ENCODE measurements at places on chromosomes 6 and 20. TPM values are rescaled to one million over a fixed set of nuclear protein-coding genes. Genes with fewer than 3 reads are reported as not detected.

DNA sequence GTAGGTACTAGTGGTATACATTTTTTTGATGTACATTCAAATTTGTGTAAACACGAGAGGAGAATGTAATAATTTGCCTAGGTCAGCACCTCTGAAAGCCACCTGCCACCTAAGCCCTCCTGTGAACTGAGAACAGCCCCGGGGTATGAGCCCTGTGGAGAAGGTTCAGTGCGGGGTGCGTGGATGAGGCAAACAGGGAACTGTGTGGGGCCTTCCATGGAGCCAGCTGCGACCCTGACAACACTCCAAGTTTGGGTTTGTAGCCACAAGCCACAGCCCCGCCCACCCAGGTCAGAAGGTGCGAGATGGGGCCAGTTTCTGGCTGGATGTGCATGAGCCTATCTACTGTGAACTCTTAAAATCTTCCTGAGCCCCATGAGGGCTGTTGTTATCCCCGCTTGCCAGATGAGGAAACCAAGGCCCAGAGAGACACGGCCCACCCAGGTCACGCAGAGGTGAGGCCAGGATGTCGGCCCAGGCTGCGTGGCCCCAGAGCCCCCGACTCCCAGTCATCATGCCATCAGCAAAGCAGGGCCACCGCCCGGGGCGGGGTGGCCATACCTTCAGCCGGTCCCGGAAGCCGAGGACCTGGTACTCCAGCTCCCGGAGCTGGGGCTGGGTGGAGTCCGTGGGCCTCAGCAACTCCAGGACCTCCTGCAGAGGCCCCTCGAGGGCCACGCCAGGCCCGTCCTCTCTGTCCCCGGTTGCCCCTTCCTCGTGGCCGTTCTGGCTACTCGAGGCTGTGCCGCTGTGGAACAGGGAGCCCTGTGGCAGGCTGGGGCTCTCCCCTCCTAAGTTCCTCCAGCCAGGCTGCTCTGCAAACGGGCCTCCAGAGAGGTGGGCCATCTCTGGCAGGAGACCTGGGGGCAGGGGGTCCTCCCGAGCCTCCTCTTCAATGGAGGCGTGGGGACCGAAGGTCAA lies 89.6 kb downstream of the RIPOR3 start:
- no peaks in the 10 kb centered on the region for H3K4me1 ChIP-seq
- no peak overlapping the region for H3K4me3 ChIP-seq
- DNase-seq, result no peak
- no peak overlapping the region for H3K27ac ChIP-seq

GRCh38 chr6:158706369-158706982 lies 56.6 kb downstream of the SYTL3 start:
- H3K36me3 ChIP-seq, result no peaks in the 10 kb centered on the region
- peak; percentile 77 for DNase-seq
- H3K4me1 ChIP-seq, result peaks cover 12% of the 10 kb centered on the region
- H3K4me3 ChIP-seq, result peak overlapping the region; percentile 40

GRCh38 chr6:155103816-155104366 lies 108.8 kb downstream of the TIAM2 start:
- peak overlapping the region; percentile 31 for H3K27ac ChIP-seq
- H3K27me3 ChIP-seq, result no peaks in the 10 kb centered on the region
- peaks cover 21% of the 10 kb centered on the region for H3K4me1 ChIP-seq
- DNase-seq, result peak; percentile 47
- H3K4me3 ChIP-seq, result no peak overlapping the region

GRCh38 chr6:99066044-99066443 lies 118.3 kb upstream of the FBXL4 start:
- no peaks in the 10 kb centered on the region for H3K36me3 ChIP-seq
- no peaks in the 10 kb centered on the region for H3K4me1 ChIP-seq
- no peak overlapping the region for H3K4me3 ChIP-seq
- no peak overlapping the region for H3K27ac ChIP-seq
- DNase-seq, result no peak

GRCh38 chr6:169997930-169998218 lies 246.5 kb downstream of the ERMARD start:
- H3K4me3 ChIP-seq, result no peak overlapping the region
- DNase-seq, result no peak
- H3K36me3 ChIP-seq, result no peaks in the 10 kb centered on the region
- 0 out of 2 replicates have a peak, but pooled peaks cover 6% of the 10 kb centered on the region for H3K27me3 ChIP-seq
- no peak overlapping the region for H3K27ac ChIP-seq
- no peaks in the 10 kb centered on the region for H3K4me1 ChIP-seq

DNA sequence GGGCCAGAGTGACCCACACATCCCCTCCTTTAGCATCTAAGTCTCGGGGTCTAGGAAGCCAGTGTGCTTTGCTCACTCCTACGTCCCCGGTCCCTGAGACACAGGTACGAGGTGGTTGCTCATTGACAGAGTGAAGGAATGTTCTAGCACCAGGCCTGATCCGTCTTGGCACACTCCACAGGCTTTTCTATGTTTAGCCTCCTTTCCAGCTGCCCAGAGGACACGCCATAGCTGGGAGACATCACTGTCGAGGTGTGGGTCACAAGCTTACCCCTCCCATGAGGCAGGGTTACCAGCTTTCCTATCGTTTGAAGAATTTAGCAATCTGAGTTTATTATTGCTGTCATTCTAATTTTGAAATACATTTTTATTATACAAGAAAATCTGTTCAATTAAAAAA lies 30.4 kb upstream of the IER3 start:
- H3K4me3 ChIP-seq, result no peak overlapping the region
- H3K27ac ChIP-seq, result no peak overlapping the region
- H3K4me1 ChIP-seq, result peaks cover 21% of the 10 kb centered on the region
- H3K36me3 ChIP-seq, result no peaks in the 10 kb centered on the region
- no peak for DNase-seq

DNA sequence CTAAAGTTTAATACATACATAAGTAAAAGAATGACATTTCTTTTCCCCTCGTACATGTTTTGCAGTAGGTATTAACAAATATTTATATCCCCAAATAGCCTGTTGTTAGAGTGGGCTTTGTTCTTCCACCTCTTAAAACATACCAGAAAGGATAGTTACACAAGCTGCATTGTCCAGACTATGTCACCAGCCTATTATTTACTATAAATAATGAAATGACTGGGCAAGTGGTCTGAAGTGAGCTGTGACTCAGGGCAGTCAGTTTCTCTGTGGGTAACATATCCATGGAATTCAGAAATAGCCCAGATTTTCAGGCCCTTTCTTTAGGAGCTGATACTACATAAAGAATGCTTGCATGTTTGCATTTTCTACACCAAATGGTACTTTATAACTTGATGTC lies 60.1 kb downstream of the FUT9 start:
- H3K27me3 ChIP-seq, result no peaks in the 10 kb centered on the region
- H3K4me3 ChIP-seq, result no peak overlapping the region
- H3K27ac ChIP-seq, result no peak overlapping the region

- H3K27me3 ChIP-seq, result no peaks in the 10 kb centered on the region
- no peak overlapping the region for H3K27ac ChIP-seq
- peaks cover 32% of the 10 kb centered on the region for H3K36me3 ChIP-seq
- H3K4me1 ChIP-seq, result no peaks in the 10 kb centered on the region
Measured at GRCh38 chr20:36613974-36614373, 8.4 kb downstream of the RAB5IF start.

DNA sequence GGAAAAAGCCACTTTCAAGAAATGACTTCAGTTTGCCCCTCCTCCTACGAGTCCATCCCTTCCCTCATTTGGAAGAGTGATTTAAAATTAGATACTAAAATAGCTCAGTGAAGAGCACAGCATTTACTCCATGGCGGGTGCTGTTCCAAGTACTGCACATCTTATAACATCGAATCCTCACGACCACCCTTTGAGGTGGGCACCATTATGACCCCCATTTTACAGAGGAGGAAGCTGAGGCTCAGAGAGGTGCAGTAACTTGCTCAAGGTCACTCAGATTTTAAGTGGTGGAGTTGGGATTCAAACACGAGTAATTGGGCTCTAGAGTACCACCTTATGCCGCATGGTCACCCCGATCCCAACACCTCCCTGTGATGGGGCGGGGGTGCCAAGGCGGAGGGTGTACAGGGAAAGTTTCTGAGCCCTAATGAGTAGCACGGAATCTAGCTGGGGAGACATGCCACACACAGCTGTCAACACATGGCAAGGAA lies 25.5 kb downstream of the TTBK1 start:
- no peak for DNase-seq
- H3K4me1 ChIP-seq, result no peaks in the 10 kb centered on the region
- H3K27me3 ChIP-seq, result peaks cover 14% of the 10 kb centered on the region
- no peak overlapping the region for H3K4me3 ChIP-seq

DNA sequence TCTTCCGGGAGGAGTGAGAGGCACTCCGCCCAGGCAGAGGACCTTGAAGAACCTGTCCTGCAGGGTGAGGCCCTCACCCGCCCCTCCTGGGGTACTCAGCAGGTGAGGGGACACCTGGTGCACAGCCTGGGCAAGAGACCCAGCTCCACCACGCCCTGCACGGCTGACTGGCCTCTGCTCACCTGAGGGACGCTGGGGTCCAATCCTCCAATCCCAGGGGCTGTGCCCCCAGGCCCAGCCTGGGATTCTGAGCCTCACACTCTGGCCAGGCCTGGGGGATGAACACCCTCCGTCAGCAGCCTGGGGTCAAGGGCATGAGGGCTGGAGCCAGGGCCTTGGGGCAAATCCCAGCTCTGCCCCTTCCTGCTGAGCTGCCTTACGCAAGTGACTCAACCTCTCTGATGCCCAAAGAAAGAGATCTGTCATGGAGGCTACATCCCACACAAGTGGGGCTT lies 149.9 kb upstream of the PTPN1 start:
- no peaks in the 10 kb centered on the region for H3K4me1 ChIP-seq
- H3K36me3 ChIP-seq, result no peaks in the 10 kb centered on the region
- no peaks in the 10 kb centered on the region for H3K27me3 ChIP-seq
- DNase-seq, result no peak
- no peak overlapping the region for H3K27ac ChIP-seq
- no peak overlapping the region for H3K4me3 ChIP-seq

GRCh38 chr6:11428895-11429294 lies 108.7 kb upstream of the TMEM170B start:
- H3K36me3 ChIP-seq, result no peaks in the 10 kb centered on the region
- DNase-seq, result peak; percentile 78
- H3K4me1 ChIP-seq, result peaks cover 62% of the 10 kb centered on the region
- peak overlapping the region; percentile 57 for H3K27ac ChIP-seq
- H3K27me3 ChIP-seq, result no peaks in the 10 kb centered on the region

DNA sequence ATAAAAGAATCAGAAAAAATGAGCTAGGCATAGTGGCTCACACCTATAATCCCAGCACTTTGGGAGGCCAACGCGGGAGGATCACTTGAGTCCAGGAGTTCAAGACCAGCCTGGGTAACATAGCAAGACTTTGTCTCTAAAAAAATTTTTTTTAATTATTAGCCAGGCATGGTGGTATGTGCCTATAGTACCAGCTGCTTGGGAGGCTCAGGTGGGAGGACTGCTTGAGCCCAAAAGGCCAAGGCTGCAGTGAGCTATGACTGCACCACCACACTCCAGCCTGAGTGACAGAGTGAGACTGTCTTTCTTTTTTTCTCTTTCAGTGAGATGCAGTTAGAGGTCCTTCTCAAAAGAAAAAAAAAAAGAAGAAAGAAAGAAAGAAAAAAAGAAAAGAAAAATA lies 8.5 kb upstream of the SNRPC start:
- H3K36me3 ChIP-seq, result no peaks in the 10 kb centered on the region
- H3K27ac ChIP-seq, result no peak overlapping the region
- H3K27me3 ChIP-seq, result no peaks in the 10 kb centered on the region
- no peak for DNase-seq

GRCh38 chr20:56872620-56873458 lies 243.7 kb downstream of the TFAP2C start:
- H3K4me3 ChIP-seq, result no peak overlapping the region
- H3K36me3 ChIP-seq, result no peaks in the 10 kb centered on the region
- no peak overlapping the region for H3K27ac ChIP-seq
- H3K4me1 ChIP-seq, result 0 out of 2 replicates have a peak, but pooled peaks cover 7% of the 10 kb centered on the region
- DNase-seq, result peak; percentile 19
- H3K27me3 ChIP-seq, result peaks cover 9% of the 10 kb centered on the region

GRCh38 chr20:5880326-5880725 lies 70.0 kb downstream of the TRMT6 start:
- no peak for DNase-seq
- no peak overlapping the region for H3K27ac ChIP-seq
- H3K4me1 ChIP-seq, result no peaks in the 10 kb centered on the region
- H3K36me3 ChIP-seq, result no peaks in the 10 kb centered on the region
- H3K27me3 ChIP-seq, result 0 out of 2 replicates have a peak, but pooled peaks cover 15% of the 10 kb centered on the region

GRCh38 chr20:17896771-17897369 lies 71.7 kb downstream of the SNX5 start:
- no peaks in the 10 kb centered on the region for H3K27me3 ChIP-seq
- no peaks in the 10 kb centered on the region for H3K36me3 ChIP-seq
- peak; percentile 32 for DNase-seq
- H3K4me1 ChIP-seq, result peaks cover 18% of the 10 kb centered on the region
- no peak overlapping the region for H3K4me3 ChIP-seq
- no peak overlapping the region for H3K27ac ChIP-seq

DNA sequence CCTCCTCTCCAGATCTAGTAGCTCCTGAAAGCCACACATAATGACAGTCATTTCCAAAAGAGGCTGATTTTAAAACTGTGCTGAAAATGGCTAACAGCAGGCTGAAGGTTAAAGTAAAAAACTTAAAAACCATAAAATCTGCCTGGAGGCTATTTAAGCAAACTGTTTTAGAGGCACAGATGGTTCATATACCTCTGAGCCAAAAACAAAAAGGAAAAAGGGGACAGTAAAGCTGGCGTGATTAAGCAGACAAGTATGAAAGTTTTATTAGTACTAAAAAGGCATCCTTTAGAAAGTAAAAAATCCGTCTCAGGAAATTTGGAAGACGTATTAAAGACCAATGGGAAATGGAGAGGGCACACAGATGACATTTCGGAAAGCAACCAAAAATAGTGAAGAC lies 55.8 kb downstream of the SOBP start:
- no peak overlapping the region for H3K4me3 ChIP-seq
- no peaks in the 10 kb centered on the region for H3K36me3 ChIP-seq
- H3K27ac ChIP-seq, result no peak overlapping the region
- DNase-seq, result no peak
- H3K4me1 ChIP-seq, result no peaks in the 10 kb centered on the region
- H3K27me3 ChIP-seq, result no peaks in the 10 kb centered on the region

SSTR4 gene
- not detected for total RNA-seq

NKAPL gene
- 0.97 TPM for total RNA-seq

GMPR gene
- total RNA-seq, result 2.2 TPM

TGM3 gene
- total RNA-seq, result not detected

STX11 gene
- total RNA-seq, result 1.1 TPM

TMEM200A gene
- total RNA-seq, result 43.3 TPM

OPRL1 gene
- 1.1 TPM for total RNA-seq

KCNK5 gene
- not detected for total RNA-seq

FOXA2 gene
- not detected for total RNA-seq

ADIG gene
- not detected for total RNA-seq
